ENCODE measurements at places on chromosomes 4 and X. TPM values are rescaled to one million over a fixed set of nuclear protein-coding genes. Genes with fewer than 3 reads are reported as not detected.

MAD2L1 gene
- total RNA-seq = 35.9 TPM

GAK gene
- 198 TPM for total RNA-seq

PYURF gene
- 68.6 TPM for total RNA-seq

- H3K4me3 ChIP-seq = no peak overlapping the region
- H3K27ac ChIP-seq = no peak overlapping the region
- H3K4me1 ChIP-seq = no peaks in the 10 kb centered on the region
- no peaks in the 10 kb centered on the region for H3K36me3 ChIP-seq
- no peaks in the 10 kb centered on the region for H3K27me3 ChIP-seq
These were observed 124.7 kb upstream of the TLL1 start for GRCh38 chr4:165748321-165748720.

DNA sequence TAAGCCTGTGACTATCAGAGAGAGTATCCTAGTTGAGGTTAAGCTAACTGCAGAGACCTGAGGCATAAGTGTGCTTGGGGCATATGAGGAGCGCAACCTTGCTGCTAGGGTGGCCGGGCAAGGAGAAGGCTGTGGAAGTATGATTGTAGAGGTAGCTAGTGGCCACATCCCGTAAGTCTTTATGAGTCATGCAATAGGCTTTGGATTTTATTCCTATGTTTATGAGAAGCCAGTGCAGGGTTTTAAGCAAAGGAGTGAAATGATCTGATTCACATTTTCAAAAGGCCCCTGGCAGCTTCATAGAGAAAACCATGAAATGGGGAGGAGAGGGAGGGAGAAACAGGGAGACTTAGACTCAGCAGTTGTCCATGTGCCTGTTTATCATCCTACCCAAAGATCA lies 92.1 kb upstream of the WDFY3 start:
- H3K4me3 ChIP-seq = no peak overlapping the region
- H3K27me3 ChIP-seq = no peaks in the 10 kb centered on the region
- no peak for DNase-seq
- no peaks in the 10 kb centered on the region for H3K4me1 ChIP-seq
- no peaks in the 10 kb centered on the region for H3K36me3 ChIP-seq
